Mesenteric fat pad (tissue), 1 donor: ENCODE measurements at places on chromosomes 2 and 18. TPM values are rescaled to one million over a fixed set of nuclear protein-coding genes. Genes with fewer than 3 reads are reported as not detected.

DNA sequence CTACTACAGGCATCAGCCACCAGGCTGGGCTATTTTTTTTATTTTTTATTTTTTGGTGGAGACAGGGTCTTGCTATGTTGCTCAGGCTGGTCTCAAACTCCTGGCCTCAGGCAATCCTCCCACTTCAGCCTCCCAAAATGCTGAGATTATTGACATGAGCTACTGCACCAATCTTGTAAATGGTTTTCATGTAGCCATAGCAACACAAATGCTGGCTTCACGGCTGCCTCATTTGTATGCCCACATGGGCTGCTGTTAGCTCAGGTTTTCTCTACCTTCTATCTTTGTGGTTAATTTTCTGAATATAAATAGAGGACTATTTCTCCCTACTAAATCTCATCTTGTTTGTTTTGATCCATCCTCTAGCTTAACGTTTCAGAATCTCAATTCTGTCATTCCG lies 58.2 kb downstream of the PLEKHM3 start:
- no peak for DNase-seq

- DNase-seq = no peak
Measured at GRCh38 chr2:155687181-155687580, 645.3 kb downstream of the NR4A2 start.

DNA sequence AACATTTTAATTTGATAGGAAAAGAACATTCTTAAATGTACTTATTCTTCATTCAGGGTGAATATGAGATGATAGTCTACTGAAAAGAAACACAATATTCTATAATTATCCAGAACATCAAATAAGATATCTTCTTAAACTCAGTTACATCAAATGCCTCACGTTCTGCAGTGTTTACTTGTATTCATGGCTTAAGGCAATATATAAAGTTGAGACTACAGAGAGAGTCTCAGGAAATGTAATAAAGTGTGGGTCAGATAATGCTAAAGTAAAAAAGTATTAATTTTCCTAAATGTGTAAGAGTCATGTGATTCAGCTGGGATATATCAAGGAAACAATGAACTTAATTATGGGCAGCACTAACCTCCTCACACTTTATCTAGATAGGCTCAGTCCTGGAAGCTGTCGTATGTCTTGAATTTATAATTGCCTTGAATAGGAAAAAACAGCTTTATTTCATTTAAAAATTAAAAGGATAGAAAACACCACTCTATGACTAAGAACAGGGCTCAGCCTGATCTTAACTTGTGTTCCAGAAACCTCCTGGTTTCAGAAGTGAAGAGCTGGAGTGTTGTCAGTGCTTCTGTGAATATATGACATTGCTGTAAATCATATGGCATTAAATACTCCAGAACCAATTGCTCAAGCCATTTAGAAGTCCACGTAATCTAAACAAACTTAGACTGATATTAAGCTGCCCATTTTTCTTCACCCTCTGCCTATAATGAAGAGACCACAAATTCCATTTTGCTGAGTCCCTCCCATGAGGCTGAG lies 240.2 kb downstream of the FSIP2 start:
- DNase-seq = no peak

GRCh38 chr2:206846981-206847834 lies 81.8 kb downstream of the FASTKD2 start:
- no peak for DNase-seq

GRCh38 chr2:222127660-222128059 lies 171.1 kb downstream of the PAX3 start:
- DNase-seq = no peak

Gene LYPD6B
- total RNA-seq = not detected

DNA sequence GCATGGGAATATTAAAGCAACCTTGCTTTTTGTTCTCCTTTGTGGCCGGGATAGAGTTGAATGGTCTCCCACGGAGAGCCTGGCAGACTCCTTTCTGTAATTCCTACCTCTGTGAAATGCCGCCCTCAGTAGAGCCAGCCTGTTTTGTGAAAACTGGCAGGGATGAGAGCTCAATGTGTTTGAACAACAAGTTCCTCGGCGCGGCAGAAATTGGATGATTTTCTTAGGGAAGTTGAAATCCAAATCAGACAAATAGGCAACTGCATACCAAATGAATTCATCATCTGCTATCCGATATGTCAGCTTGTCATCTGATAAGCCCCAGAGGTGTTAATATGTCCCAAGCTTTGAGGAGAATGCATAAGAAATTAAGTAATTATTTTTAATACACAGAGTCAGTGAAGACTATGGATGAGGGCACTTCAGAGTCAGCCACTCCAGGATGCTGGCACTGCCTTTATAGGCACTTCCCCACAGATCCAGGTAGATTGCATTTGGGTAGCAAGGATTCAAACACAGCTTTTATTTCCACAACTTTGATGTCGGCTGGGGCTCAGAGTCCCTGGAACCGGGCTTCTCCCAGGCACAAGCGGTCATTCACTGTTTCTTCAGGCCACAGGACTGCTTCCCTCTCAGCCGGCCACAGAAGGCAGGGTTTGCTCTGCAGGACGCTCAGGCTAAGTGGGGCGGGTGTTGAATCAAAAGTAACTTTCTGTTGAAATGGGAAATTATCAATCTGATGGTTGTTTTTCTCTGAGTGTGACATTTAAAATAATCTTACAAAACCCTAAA lies 82.8 kb upstream of the REV1 start:
- no peak for DNase-seq

GRCh38 chr2:42297322-42297936 lies 63.6 kb downstream of the COX7A2L start:
- DNase-seq = no peak

DNA sequence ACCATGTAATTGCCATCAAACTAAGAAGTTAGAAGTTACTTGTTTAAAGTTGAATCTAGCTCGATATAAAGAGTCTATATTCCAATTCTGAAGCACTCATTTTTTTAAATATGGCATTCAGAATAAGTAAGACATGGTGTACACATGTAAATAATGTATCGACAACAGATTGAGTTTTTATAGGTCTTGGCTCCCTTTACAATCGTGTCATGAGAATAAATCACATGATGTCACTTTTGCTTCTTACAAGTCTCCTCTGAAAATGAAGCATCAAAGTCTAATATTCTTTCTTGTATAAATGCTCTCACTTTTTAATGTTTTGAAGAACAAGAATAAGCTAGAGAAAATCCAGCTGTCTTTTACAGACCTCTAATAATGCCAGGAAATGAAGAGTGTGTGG lies 33.1 kb downstream of the LRP1B start:
- DNase-seq = no peak

GRCh38 chr2:241009191-241009590 lies 10.8 kb downstream of the SNED1 start:
- no peak for DNase-seq

DNA sequence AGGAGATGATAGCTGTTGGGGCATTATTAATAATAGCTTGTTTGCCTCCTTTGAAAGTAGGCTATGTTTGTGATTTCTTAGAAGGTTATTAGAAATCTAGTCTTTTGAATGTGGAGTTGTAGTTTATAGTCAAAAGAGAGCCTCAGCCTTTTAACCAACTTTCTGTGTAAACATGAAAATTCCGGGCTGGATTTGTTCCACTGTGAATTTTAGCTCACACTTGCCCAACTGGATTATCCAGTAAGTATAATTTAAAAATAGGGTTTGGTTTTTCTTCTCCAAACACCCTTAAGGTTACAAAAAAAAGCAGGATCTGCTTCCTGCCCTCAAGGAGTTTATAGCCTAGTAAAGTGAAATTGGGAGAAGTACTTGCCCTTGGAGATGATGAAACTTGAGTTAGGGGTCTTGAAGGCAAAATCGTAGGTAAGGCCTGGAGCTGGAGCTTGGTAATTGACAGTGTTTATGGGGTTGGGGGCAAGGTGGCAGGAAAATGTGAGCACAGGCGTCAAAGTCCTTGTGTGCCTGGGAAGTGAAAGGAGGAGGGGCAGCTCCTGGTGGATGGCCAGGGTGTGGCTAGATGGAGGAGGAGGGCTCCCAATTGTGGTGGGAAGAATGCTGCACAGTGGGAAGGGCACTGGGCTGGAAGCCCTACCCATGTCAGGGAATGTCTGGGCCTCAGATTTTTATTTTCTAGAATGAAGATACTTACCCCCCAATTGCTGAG lies 21.3 kb downstream of the ITGA6 start:
- no peak for DNase-seq

DNA sequence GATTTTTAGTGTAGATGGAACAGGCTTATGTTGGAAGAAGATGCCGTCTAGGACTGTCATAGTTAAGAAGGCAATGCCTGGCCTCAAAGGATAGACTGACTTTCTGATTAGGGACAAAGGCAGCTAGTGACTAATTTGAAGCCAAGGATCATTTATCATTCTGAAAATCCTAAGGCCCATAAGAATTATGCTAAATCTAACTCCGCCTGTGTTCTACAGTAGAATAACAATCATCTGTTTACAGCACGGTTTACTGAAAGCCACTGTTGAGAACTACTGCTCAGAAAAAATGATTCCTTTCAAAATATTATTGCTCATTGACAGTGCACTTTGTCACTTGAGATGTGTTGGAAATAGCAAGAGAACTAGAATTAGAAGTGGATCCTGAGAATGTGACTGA lies 44.5 kb downstream of the BABAM2 start:
- DNase-seq = no peak

Gene MYCN
- total RNA-seq = 0.29 TPM

DNA sequence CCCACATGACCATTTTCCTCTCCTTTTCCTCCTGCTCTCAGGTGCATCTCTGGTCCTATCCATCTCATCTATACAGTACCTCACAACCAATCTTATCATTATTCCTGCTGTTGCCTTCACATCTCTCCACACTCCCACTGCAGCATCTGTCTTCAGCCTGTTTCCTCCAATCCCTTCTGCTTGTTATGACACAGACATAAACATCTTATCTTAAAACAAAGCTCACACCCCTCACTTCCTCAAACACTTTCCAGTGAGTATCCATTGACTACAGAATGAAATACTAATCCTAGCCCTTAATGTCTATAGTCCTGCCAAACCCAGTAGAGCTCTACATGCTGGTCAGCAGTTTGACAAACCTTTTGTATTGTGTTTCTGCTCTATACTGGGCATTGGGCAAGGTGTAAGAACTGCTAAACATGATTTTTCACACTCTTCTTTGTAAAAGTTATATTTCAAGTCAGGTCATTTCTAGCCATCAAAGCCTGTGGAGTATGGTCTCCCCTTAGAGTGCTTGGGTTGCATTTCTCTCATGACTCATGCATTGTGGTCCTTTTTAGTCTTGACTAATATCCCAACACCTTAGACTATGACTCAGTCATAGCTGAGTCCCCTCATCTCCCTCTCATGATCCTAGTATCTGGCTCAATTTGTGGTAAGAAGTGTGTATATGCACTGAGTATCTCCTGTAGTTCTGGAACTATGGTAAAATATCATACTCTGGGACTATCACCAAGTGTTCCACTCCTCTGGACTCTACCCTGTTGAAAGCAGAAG lies 187.0 kb downstream of the CYRIA start:
- DNase-seq = no peak

Gene GPR75
- 2.5 TPM for total RNA-seq

DNA sequence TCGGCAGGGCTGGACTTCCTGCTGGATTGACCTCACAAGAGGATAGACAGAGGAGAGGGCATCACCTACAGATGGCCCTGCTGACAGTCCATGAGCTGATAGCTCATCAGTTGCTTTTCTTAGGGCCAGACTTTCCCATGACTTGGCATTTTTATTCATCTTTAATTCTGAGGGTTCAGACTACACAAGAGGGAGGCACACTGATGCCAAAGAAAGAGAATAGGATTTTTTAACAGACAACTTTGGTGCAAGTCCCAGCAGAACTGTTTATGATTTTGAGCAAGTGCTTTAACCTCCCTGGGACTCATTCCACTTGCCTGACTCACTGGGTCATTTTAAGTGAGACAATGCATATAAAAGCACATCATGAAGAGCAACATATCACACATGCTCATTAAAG lies 299.2 kb downstream of the INSIG2 start:
- no peak for DNase-seq

DNA sequence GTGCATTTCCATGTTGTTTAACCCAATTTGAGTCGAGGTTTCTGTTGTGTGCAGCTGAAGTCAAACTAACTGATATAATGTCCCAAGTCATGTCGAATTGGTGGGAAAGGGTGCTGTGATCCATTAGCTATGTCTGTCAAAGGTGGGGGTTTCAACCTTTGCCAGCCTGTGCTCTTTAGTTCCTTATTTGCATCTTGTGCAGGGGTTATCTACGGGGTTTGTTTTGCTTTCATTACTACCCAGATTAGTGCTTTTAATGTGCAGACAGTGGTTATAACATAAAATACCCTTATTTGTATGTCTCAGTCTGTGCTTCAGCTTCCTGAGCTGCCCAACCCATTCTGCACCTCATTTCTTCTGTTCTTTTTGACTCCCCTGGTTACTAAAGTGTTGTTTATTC lies 271.9 kb upstream of the CXCR4 start:
- no peak for DNase-seq

DNA sequence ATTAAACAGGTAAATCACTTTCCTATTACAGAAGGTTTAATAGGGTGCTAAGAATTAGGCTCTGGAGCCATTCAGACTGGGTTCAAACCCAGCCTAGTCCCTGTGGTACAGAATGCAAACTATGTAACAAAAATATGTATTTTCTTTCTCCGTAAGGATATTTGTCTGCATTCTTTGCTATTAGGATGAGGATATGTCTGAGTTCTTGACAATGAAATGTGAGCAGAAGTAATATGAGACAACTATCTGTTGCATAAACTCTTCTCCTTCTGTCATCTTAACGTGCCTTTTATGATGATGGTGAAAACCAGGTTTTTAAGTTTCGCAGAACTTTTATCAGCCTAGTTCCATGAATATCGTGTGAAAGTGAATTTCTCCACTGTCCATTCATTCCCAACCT lies 1129.1 kb upstream of the ZEB2 start:
- DNase-seq = no peak

DNA sequence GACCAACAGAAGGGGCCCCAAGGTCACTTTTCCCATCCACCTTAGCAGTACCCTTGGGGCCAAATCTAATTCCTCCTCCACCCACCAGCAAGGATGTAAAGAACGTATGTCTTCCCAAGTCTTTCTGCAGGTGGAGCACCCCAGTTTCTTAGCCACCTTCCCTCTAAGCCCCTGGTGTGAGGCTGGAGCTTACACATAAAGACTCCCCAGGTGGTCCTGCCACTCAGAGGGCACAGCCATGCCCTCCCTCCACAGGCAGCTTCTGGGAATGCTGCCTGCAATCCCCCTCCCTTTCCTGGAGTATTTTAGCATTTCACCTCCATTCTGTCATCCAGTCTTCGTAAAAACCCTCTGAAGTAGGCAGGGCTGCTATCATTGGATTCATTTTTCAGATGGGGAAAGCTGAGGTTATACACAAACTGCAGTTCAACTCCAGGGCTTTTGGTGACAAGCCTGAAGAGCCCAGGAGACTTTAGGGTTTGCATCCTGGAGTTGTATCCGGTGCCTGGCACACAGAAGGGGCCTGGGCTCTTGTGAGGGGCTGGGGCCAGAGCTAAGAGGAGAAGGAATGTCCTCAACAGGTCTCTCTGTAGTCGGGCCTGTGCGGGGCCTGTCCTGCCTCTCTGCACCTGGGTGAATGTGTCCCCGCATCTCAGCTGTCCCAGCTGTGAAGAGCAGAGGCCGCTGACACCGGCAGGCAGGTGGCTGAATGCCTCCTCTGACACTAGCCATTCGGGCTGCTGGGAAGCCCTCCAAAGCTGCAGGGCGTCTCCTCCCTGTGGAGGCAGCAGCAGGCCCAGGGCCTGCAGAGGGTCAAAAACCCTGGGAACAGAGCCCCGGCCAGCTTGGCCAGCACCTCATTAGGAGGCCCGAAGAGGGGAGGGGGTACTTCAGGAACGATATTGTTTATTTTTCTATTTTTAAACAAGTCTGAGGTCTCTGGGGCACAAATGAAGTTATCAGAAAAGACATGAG lies 27.6 kb downstream of the CIB4 start:
- peak; percentile 69 for DNase-seq

- no peak for DNase-seq
Measured at GRCh38 chr18:33585431-33585775, 7.4 kb downstream of the ASXL3 start.

Gene CHRND
- total RNA-seq = not detected

Gene SERPINB7
- total RNA-seq = not detected
